ENCODE measurements at places on chromosomes 2 and 18.

- DNase-seq = peak; percentile 8
Observed at GRCh38 chr2:76197842-76198448, 487.2 kb upstream of the GCFC2 start.

DNA sequence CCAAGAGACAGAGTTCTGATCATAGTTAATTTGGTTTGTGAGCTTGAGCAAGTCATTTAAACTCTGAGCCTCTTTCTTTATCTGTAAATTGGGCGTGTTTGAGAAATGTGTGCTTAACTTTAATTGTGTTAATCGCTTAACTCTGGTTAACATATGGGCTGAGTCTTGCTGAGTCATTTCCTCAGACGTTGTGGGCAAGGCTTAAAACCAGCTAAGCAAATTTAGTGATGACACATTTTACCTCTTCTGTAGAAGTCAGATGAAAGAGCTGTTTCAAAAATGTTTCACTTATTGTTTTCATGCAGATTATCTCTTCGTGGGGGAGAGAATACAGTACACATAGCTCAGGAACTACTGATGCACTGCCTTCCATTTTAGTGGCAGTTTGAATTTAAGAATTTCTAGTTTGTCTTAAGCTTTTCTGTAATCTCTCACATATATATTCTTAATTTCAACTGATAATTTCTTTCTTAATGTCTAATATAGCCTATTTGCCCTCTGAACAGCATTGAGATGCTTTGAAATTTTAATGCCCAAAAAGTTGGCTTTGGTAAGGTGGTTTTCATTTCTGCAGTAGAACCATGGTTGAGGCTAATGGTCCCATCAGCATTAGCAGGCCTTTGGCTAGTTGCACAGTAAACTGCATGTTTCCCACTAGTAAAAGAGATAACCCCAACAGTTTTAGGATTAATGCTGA is 34.9 kb downstream of the RAB10 start:
- no peak for DNase-seq

- no peak for DNase-seq
Observed at GRCh38 chr18:66533693-66534092, 70.2 kb downstream of the CDH19 start.

GRCh38 chr2:227025510-227025909 is 138.5 kb downstream of the COL4A4 start:
- no peak for DNase-seq
